ENCODE measurements at places on chromosomes 3 and 15.
A peak's percentile ranks its signal among the peaks of the same experiment; 100 is the strongest.

- DNase-seq = no peak
Measured at GRCh38 chr15:70236341-70237086, 138.8 kb upstream of the TLE3 start.

- DNase-seq = no peak
Measured at GRCh38 chr3:136805795-136806194, 13.1 kb upstream of the SLC35G2 start.

DNA sequence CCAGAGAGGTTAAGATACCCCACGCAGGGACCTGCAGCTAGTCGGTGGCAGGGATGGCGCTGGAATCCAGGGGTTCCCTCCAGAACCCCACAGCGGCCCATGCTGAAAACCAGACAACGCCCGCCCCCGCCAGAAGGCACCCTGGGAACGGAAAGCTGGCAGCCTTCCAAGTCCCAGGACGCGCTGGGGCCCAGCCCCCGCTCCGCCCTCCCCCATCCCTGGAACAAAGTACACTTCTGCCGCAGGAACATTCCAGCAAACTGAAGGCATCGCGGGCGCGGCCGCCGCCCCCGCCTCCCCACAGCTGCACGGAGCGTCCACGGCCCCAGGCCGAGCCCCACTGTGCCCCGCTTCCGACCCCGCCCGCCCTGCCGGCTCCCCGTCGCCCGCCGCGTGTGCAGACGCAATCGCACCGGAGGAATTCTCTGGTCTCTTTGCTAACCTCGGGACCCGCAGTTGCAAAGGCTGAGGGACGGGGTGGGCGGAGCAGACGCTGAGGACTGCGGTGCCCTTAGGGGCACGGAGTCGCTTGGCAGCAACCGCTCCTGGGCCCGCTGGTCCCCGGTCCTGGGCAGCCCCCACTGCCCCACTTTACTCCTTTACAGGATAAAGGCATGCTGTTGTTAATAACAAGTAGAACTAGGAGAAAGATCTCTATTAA, 44.8 kb upstream of the RNU6-1 start:
- DNase-seq = peak; percentile 27

DNA sequence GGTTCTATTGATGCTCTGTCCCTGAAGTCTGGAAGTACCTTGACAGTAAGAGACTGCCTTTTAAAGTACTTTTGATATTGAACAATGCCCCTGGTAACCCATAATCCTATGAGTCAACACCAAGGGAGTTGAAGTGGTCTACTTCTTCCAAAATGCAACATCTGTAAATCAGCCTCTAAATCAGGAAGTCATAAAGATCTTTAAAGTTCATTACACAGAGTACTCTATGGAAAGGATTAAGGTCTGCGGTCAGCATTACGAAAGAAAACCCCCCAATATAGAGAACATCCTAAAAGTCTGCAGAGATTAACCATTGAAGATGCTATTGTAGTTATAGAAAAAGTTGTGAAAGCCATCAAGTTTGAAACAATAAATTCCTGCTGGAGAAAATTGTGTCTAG, 52.7 kb upstream of the CMC1 start:
- no peak for DNase-seq

- no peak for DNase-seq
Measured at GRCh38 chr3:42080453-42080872, 10.7 kb upstream of the TRAK1 start.

DNA sequence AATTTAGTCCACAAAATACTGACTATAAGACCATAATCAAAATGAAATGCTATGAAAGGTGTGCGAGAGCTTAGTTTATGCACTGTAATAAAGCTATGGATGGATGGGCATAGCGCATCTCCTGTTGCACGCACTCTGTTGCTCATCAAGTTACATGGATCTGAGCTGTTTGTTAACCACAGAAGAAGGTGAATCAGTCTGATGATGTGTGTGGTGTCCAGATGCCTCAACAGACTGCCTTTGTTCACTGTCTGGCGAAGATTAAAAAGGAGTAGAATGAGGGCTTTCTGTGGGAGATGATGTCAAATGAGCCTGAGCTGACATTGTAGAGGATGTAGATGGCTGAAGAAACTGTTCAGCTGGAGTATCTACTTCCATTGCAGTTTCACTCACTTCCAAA, 36.1 kb downstream of the NSMCE3 start:
- DNase-seq = no peak

DNA sequence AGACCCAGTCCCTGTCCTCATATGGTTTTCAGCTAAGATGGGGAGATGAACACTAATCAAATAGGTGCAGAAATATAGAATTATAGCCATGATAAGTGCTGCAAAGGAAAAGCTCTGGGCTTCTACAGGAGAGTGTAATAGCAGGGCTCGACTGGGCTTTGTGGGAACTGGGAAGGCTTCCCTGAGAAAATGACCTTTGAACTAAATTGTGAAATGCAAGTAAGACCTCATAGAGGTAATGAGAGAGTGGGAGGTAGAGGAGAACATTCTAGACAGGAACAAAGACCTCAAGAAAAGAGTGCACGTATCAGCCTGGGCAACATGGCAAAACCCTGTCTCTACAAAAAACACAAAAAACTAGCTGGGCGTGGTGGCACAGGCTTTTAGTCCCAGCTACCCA, 231.6 kb downstream of the ABHD5 start:
- DNase-seq = no peak

- DNase-seq = no peak
Measured at GRCh38 chr3:190566043-190566933, 52.4 kb downstream of the IL1RAP start.

DNA sequence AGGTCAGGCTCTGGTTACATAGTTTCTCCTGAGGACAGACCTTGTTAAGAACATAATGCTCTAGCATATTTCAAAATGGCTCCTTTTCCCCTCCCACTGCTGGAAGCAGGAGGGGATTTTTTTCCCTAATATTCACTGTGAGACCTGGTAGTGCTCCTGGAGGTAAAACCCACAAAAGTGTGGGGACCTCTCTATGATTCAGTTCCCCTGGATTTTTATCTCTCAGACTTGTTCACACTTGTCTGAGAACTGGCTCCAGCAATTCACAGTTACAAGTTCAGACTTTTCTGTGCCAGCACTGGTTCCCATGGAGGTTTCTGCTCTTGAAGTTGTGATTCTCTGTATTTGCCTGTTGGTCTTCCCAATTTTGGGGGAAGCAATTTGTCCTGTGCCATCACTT, 36.3 kb upstream of the PCOLCE2 start:
- DNase-seq = no peak

DNA sequence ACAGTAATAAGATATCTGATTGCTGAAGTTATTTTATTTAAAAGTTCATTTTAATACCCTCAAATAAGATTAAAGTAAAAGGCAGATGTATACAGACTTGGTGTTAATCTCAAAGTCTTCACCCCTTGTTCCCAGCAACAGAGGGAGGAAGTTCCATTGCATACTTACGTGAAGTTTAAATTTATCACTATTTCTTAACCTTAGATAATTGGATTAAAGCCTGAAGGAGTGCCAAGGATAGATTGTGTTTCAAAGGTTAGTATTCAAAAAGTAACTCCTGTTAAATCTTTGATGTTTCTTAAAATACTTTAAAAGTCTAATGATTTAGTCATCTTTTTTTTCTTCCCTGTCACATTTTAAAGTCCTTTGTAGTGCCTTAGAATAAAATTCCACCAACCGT, 39.3 kb downstream of the ATP1B3 start:
- DNase-seq = no peak
